Omental fat pad (tissue), 4 donors: ENCODE measurements at places on chromosomes 13 and 19. TPM values are rescaled to one million over a fixed set of nuclear protein-coding genes. Genes with fewer than 3 reads are reported as not detected.

IL11 gene
- total RNA-seq: not detected

DNA sequence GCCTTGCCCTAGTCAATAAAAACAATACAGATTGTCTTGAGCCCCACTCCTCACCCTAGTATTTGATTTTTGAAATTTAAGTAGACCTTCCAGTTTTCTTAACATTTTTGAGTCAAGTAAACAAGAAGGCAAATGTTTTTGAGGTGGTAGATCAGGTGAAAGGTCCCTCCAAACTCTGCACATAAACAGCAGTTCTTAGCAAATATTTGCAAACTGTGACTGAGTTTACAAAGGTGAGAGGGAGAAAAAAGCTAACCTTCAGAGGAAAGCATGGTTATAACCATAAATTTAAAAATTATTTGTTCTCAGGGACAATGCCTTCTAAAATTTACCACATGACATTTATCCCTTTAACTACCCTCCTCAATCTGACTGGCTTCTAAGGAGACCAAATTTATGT, 84.6 kb upstream of the PCDH17 start:
- no peak for DNase-seq

DNA sequence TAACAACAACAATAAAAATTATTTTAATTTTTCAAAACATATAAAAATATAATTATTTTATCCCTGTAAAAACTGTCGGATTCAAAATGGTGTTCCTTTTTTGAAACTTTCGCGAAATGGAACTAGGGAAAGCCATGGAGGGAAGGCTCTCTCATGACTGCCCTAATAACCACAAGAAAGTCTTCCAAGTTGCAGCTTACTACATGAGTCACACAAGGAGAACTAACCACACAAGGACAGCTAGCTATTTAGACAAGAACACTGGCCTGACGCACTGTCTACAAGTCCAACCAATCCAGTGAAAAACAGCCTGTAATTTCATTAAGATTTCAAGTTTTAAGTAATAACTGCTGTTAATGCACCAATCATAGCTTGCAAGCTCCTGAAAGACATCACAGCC, 319.2 kb upstream of the PCDH9 start:
- no peak for DNase-seq

- peak; percentile 98 for DNase-seq
Measured at GRCh38 chr19:51473009-51473707, 5.2 kb upstream of the CEACAM18 start.

- DNase-seq: no peak
Measured at GRCh38 chr13:28347456-28348371, 147.2 kb downstream of the FLT1 start.

DNA sequence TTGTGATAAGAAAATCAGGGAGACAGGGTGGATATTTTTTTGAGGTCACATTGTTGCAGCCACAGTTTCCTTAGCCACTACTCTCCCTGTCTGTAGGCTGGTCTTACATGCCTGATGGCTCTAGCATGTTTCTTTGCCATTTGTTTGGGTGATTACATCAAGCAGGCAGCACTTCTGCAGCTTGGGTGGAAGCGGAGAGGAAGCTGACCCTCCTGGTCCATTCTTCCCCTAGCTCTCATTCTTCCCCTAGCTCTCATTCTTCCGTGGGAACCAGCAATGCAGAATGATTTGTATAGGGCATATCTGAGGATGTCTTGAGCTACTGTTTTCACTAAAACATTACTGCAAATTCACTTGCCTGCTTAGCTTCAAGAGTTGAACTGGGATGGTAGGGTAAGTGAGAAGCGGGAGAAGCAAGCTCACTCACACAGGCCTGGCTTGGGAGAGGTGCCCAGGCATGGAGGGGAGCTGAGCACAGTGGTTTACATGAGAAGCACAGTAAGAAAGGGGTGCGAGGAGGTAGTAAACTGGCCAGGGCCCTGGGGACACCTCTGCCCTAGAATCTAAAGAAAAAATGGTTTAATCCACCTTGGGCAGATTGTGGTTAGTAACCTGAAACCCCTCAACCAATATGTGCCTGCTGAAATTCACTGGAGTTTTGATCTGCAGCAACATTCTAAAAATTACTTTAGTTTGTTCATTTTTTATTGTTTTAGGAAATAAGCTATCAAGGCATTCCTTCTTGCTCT, 538.9 kb downstream of the RFC3 start:
- no peak for DNase-seq

DNA sequence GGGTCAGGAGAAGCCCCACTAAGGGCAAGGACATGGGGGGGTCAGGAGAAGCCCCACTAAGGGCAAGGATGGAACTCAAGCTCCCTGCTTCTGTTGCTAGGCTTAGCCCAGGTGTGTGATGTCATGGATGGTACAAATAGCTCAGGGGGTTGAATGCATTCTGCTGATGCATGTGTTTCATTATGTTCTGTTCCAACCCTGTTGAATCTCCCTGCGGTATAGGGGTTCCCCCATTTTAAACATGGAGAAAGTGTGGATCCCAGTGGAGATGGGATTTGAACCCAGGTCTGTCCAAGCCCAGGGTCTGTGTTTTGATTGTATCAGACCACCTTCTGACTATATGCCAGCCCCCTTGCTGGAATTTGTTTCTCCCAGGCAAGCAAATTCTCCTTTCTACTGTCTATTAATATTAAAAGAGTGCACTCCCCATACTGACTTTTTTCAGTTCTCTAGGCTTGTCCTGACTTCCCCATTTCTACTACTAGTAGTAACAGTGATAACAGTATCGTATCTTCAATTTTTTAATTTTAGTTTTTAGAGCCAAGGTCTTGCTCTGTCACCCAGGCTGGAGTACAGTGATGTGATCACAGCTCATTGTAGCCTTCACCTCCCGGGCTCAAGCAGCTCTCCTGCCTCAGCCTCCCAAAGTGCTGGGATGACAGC, 6.7 kb downstream of the ZNF865 start:
- DNase-seq: no peak
